ENCODE measurements at places on chromosomes 1 and 21. TPM values are rescaled to one million over a fixed set of nuclear protein-coding genes. Genes with fewer than 3 reads are reported as not detected.

DNA sequence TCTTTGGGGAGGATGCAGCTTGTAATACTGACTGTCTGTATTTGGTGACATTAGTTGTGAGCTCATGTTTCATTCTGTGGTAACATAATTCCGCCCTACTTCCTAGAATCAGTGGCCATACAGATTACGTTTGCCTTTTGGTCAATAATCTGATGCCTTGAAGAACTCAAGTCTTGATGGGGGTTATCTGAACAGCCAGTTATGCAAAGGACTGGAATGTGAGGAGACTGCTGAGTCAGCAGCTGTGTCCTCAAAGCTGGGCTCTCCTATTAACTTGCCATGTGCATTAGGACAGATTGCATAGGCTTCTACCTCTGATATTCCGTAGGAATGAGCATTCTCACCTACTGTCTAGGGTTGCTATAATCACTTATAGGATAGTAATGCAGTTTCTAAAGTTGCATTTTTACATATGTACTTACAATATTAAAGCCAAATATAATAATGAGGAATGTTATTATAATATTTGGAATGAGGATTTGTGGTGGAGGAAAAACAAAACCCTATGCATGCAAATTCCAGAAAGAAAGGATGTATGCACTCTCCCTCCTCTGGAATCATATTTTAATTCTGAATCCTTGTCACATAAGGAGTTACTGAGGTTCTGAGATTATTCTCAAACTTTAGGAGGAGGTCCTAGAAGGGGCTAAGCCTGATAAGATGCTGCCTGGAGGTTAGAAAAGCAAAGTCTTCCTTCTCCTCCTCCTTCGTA is 116.0 kb downstream of the NOS1AP start:
- no peak for DNase-seq
- H3K4me3 ChIP-seq = no peak overlapping the region
- no peaks in the 10 kb centered on the region for H3K36me3 ChIP-seq
- no peaks in the 10 kb centered on the region for H3K4me1 ChIP-seq

- H3K4me1 ChIP-seq = peaks cover 4% of the 10 kb centered on the region
- H3K36me3 ChIP-seq = no peaks in the 10 kb centered on the region
- no peaks in the 10 kb centered on the region for H3K27me3 ChIP-seq
- H3K4me3 ChIP-seq = no peak overlapping the region
- no peak overlapping the region for H3K27ac ChIP-seq
These were observed 180.6 kb downstream of the COL24A1 start for GRCh38 chr1:85975912-85976371.

GRCh38 chr21:33293811-33294216 is 27.6 kb downstream of the IL10RB start:
- no peaks in the 10 kb centered on the region for H3K27me3 ChIP-seq
- peaks cover 55% of the 10 kb centered on the region for H3K36me3 ChIP-seq
- no peak overlapping the region for H3K27ac ChIP-seq
- no peaks in the 10 kb centered on the region for H3K4me1 ChIP-seq
- no peak for DNase-seq

GRCh38 chr1:189606795-189607476 is 870.7 kb downstream of the BRINP3 start:
- no peak overlapping the region for H3K27ac ChIP-seq
- no peak for DNase-seq
- H3K27me3 ChIP-seq = no peaks in the 10 kb centered on the region
- H3K4me3 ChIP-seq = no peak overlapping the region
- H3K4me1 ChIP-seq = no peaks in the 10 kb centered on the region

DNA sequence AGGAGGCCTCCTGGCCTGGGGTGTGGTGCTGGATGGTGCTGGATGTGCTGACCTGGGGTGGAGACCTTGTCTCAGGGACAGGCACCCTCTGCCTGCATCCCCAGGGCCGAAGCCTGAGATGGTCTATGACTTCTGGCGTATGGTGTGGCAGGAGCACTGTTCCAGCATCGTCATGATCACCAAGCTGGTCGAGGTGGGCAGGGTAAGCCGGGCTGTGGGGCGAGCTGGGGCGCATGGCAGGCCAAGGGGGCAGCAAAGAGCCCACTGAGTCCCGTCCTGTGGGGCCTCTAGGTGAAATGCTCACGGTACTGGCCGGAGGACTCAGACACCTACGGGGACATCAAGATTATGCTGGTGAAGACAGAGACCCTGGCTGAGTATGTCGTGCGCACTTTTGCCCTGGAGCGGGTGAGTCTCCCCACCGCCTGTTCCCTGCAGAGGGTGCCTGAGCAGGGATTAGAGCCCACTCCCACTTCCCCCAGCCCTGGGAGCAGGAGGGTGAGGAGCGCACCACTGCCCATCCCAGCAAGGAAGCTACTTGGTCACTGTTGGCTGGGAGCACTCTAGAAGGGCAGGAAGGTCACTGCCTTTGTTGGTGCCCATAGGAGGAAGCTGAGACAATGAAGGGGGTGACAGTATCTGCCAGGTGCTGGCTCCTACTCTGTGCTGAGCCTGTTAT is 75.2 kb downstream of the PTPRU start:
- H3K4me1 ChIP-seq = no peaks in the 10 kb centered on the region
- DNase-seq = no peak
- no peaks in the 10 kb centered on the region for H3K27me3 ChIP-seq
- H3K4me3 ChIP-seq = no peak overlapping the region
- no peak overlapping the region for H3K27ac ChIP-seq

GRCh38 chr1:68959461-68960030 is 462.7 kb upstream of the DEPDC1 start:
- H3K4me1 ChIP-seq = no peaks in the 10 kb centered on the region
- H3K36me3 ChIP-seq = no peaks in the 10 kb centered on the region
- no peak overlapping the region for H3K4me3 ChIP-seq
- no peak for DNase-seq
- H3K27me3 ChIP-seq = no peaks in the 10 kb centered on the region

DNA sequence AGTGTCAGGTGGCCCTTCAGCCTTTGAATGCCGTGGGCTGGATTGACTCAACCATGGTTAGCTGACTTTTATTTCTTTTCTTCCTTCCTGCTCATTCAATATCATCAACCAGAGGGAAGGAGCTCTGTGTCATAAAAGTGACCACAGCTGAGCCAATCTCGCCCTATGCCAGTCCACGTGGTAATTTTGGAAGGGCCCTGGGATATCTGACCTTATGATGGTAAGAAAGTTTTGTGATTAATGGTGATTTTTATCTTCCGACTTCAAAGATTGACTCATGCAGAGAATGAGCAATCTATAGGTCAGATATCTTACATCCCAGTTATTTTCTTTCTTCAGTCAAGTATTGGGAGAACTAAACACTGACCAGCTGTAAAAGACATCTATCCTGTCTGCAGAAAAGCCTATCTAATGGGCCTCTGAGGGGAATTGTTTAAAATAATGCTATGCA is 170.3 kb downstream of the ZC3H11B start:
- no peaks in the 10 kb centered on the region for H3K27me3 ChIP-seq
- H3K27ac ChIP-seq = no peak overlapping the region
- no peaks in the 10 kb centered on the region for H3K4me1 ChIP-seq
- H3K4me3 ChIP-seq = no peak overlapping the region
- DNase-seq = no peak

GRCh38 chr1:244234009-244234643 is 183.0 kb downstream of the ZBTB18 start:
- H3K4me3 ChIP-seq = no peak overlapping the region
- no peaks in the 10 kb centered on the region for H3K4me1 ChIP-seq
- no peak overlapping the region for H3K27ac ChIP-seq
- no peak for DNase-seq
- H3K27me3 ChIP-seq = peaks cover 5% of the 10 kb centered on the region

DNA sequence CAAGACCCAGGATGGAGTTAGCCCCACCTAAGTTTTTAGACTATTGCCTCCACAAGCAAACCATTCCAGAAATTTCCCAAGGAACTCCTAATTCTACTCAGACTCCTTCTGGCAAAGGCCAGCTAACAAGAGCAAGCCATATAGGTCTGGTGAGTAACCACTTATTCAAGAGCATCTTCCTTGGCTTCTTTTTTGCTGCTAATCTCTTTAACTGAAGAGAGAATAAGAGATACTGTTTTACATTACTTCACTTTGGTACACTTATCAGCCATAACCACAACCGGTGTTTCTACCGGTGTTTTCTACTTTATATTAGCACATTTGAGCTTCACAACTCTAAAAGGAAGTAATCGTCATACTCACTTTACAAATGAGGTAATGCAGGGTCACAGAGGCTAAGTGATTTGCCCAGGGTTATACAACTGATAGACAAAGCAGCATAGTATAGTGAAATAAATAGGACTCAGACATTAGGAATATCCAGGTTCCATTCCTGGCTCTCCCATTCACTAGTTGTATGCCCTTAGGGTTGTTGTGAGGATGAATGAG is 1.7 kb upstream of the EPS15 start:
- peak overlapping the region; percentile 53 for H3K27ac ChIP-seq
- no peaks in the 10 kb centered on the region for H3K27me3 ChIP-seq
- no peak for DNase-seq
- no peak overlapping the region for H3K4me3 ChIP-seq
- H3K36me3 ChIP-seq = no peaks in the 10 kb centered on the region

DNA sequence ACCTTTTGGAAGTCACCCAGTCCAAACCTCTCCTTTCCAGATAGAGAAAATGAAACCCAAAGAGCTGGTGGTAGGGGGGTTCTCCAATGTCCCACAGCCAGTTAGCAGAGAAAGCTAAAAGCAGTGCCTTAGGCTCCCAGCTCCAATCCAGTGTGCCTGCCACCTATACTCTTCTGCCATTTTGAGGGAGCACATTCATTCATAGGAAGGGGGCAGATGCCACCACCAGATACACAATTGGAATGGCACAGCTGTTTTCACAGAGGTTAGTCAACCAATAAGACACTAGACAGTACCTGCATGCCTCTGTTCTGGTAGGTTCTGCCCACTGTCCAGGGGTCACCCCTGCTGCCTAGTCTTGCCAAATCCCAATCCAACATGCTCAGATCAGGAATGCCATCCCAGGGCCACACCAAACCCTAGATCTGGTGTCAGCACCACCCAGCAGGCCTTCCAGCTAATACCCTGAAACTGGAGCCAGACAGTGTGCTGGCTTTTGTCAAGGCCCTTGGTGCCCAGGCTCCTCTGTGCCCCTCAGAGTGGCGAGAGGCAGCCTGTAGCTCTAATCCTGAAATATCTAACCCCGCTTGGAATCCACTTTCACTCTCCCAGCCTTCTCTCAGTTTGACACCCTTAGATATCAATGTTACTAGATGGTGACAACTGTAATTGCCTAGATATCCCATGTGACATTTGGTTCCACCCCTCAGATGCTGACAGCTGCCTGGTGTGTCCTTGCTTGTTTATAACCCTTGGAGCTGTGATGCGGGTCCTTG is 178.6 kb downstream of the TGFBR3 start:
- DNase-seq = no peak
- no peak overlapping the region for H3K4me3 ChIP-seq
- no peaks in the 10 kb centered on the region for H3K27me3 ChIP-seq

- no peaks in the 10 kb centered on the region for H3K27me3 ChIP-seq
- H3K27ac ChIP-seq = peak overlapping the region; percentile 98
- peaks cover 2% of the 10 kb centered on the region for H3K4me1 ChIP-seq
- no peaks in the 10 kb centered on the region for H3K36me3 ChIP-seq
- DNase-seq = no peak
These were observed 1.2 kb downstream of the SH3GLB1 start for GRCh38 chr1:86705665-86705985.

DNA sequence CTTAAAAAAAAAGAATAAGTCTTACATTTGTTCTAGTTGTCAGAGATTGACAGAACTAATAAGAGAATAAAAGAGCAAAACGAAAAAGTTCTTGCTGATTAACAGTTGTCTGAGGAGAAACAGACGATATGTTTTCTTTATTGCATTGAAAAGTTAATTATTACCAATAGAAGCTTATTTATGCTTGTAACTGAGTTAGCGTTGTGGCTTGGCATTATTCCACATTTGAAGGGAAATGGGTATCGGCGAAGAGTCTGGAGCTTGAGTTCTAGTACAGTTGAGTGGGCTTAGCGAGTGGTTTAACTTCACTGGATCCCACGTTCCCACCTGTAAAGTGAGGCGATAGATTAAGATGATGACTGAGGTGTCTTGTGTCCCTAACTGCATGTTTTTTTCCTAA is 109.0 kb downstream of the SDCCAG8 start:
- H3K4me1 ChIP-seq = no peaks in the 10 kb centered on the region
- H3K36me3 ChIP-seq = peaks cover 15% of the 10 kb centered on the region
- H3K27ac ChIP-seq = no peak overlapping the region
- no peak overlapping the region for H3K4me3 ChIP-seq
- peak; percentile 20 for DNase-seq

DNA sequence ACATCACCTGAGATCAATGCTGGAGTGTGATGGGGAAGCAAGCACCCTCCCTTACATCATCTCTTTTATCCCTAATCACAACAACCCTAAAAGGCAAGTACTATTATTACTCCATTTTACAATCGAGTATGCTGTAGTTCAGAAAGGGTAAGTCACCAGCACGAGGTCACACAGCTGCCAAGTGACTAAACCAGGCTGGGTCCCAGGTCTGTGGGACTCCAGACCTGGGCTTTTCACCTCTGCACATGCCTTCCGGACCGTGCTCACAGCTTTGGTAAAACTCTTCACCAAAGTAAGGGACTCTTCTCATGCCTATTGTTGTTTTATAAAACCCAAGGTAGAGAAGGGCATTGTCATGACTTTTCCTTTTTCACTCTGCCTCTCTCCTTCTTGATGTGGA is 130.9 kb downstream of the DMRTB1 start:
- no peaks in the 10 kb centered on the region for H3K36me3 ChIP-seq
- DNase-seq = no peak
- no peak overlapping the region for H3K27ac ChIP-seq
- H3K4me3 ChIP-seq = no peak overlapping the region
- no peaks in the 10 kb centered on the region for H3K27me3 ChIP-seq

The LRRC53 gene
- 0.25 TPM for polyA plus RNA-seq

DNA sequence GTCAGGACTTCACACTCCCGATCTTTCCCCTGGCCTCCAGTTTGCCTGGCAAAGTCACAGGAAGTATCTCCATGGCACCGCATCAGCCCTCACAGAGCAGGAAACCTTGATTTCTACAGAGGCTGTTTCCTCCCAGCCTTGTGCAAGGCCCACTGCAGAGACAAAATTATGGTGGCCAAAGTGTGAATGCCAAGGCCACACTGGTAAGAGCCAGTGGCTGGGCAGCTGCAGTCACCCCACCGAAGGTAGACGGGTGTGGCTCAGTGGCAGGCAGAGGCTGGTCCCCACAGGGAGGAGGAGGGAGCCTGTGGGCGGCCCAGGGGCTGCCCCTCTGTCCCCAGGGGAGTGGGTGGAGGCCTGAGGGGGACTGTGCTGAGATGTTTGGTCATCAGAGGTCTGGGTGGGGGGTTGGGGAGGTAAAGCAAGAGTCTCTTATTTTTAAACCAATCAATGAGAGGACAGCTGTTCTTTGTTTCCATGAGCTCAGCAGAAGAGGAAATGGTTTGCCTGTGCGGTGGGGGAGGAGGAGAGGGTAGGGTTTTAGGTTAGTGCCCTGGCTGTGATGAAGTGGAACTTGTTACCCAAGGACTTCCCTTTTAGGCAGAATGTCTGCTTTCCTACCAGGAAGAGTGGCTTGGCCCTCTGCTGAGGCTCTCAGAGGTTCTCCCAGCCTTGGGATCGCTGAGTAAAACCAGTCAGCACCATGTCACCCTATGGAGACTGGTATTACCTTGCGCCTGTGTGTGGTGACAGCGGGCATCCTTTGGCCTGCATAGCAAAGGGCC is 18.0 kb upstream of the BTG2 start:
- peak; percentile 74 for DNase-seq
- H3K27me3 ChIP-seq = no peaks in the 10 kb centered on the region
- H3K4me1 ChIP-seq = peaks cover 94% of the 10 kb centered on the region

The ADAMTS4 gene
- 1.2 TPM for polyA plus RNA-seq
